ENCODE measurements at places on chromosomes 6 and 20. TPM values are rescaled to one million over a fixed set of nuclear protein-coding genes. Genes with fewer than 3 reads are reported as not detected.

HCK gene
- 7.3 TPM for polyA plus RNA-seq

NRN1 gene
- polyA plus RNA-seq, result not detected

UBD gene
- not detected for polyA plus RNA-seq

TCP11 gene
- not detected for polyA plus RNA-seq

ZNF831 gene
- polyA plus RNA-seq, result 0.59 TPM

LY86 gene
- 3.2 TPM for polyA plus RNA-seq

C4A gene
- polyA plus RNA-seq, result not detected

TMEM74B gene
- polyA plus RNA-seq, result not detected

RBL1 gene
- 6.0 TPM for polyA plus RNA-seq

OR12D3 gene
- not detected for polyA plus RNA-seq

TREM1 gene
- polyA plus RNA-seq, result 2.8 TPM

LRFN2 gene
- polyA plus RNA-seq, result 0.87 TPM

SAMD5 gene
- polyA plus RNA-seq, result not detected

LST1 gene
- polyA plus RNA-seq, result 42.3 TPM

SLC22A2 gene
- polyA plus RNA-seq, result not detected

GHRH gene
- polyA plus RNA-seq, result not detected

SMLR1 gene
- not detected for polyA plus RNA-seq

LZTS3 gene
- not detected for polyA plus RNA-seq

EYS gene
- not detected for polyA plus RNA-seq

SIRPG gene
- polyA plus RNA-seq, result 14.7 TPM

TXLNB gene
- 0.32 TPM for polyA plus RNA-seq

PNLDC1 gene
- not detected for polyA plus RNA-seq

IPCEF1 gene
- 31.2 TPM for polyA plus RNA-seq

C4B gene
- polyA plus RNA-seq, result not detected

PSORS1C2 gene
- polyA plus RNA-seq, result not detected

ASIP gene
- polyA plus RNA-seq, result not detected

GSTA3 gene
- not detected for polyA plus RNA-seq

SLC35D3 gene
- polyA plus RNA-seq, result not detected

DEFB132 gene
- polyA plus RNA-seq, result not detected

KIF25 gene
- not detected for polyA plus RNA-seq

DNMT3B gene
- polyA plus RNA-seq, result 0.16 TPM

PROCR gene
- polyA plus RNA-seq, result 16.5 TPM

SLC26A8 gene
- polyA plus RNA-seq, result not detected

PKHD1 gene
- not detected for polyA plus RNA-seq

CAP2 gene
- not detected for polyA plus RNA-seq

XKR7 gene
- polyA plus RNA-seq, result not detected

POU3F2 gene
- polyA plus RNA-seq, result not detected

BCAS1 gene
- polyA plus RNA-seq, result 0.56 TPM

MUCL3 gene
- not detected for polyA plus RNA-seq

AGER gene
- polyA plus RNA-seq, result 0.57 TPM

FAM83C gene
- not detected for polyA plus RNA-seq

RIPPLY2 gene
- not detected for polyA plus RNA-seq

TRIM40 gene
- not detected for polyA plus RNA-seq

EBF4 gene
- polyA plus RNA-seq, result 1.8 TPM

OPRM1 gene
- not detected for polyA plus RNA-seq

TSPO2 gene
- not detected for polyA plus RNA-seq

CAGE1 gene
- not detected for polyA plus RNA-seq

POM121L2 gene
- polyA plus RNA-seq, result not detected

SPTLC3 gene
- polyA plus RNA-seq, result 6.0 TPM

TPBG gene
- not detected for polyA plus RNA-seq

ABHD12 gene
- polyA plus RNA-seq, result 77.8 TPM

RAET1E gene
- polyA plus RNA-seq, result not detected

PET117 gene
- polyA plus RNA-seq, result 42.4 TPM

REM1 gene
- polyA plus RNA-seq, result not detected

IFNGR1 gene
- polyA plus RNA-seq, result 79.3 TPM

OR2W1 gene
- not detected for polyA plus RNA-seq

CD93 gene
- 0.18 TPM for polyA plus RNA-seq
